Foreskin melanocyte (primary cell): ENCODE measurements at places on chromosomes 2 and 18.

- no peak for DNase-seq
Observed at GRCh38 chr18:62550746-62551145, 27.9 kb downstream of the ZCCHC2 start.

GRCh38 chr2:158255257-158255656 lies 153.6 kb downstream of the UPP2 start:
- DNase-seq: no peak

- no peak for DNase-seq
Observed at GRCh38 chr18:27005589-27005988, 140.1 kb upstream of the AQP4 start.

DNA sequence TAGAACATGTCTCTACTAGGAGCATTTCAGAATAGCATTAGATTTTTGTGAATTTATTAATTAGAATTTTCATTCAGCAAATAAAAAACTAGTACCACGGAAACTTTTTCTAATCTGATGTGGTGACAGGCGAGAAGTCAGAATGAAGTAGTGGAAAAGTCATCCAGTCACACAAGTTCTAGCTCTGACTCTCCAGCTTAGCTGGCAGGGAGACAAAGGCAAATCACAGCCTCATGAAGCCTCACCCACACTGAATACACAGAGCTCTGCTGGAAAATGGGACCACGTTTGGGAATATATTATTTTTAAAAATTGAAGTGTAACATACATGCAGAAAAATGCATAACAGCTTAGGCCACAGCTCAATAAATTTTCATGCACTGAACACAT lies 86.1 kb downstream of the L3MBTL4 start:
- DNase-seq: no peak

- peak; percentile 46 for DNase-seq
Observed at GRCh38 chr2:28356095-28356911, 36.4 kb upstream of the FOSL2 start.

GRCh38 chr18:79529991-79530390 lies 134.3 kb downstream of the NFATC1 start:
- no peak for DNase-seq

DNA sequence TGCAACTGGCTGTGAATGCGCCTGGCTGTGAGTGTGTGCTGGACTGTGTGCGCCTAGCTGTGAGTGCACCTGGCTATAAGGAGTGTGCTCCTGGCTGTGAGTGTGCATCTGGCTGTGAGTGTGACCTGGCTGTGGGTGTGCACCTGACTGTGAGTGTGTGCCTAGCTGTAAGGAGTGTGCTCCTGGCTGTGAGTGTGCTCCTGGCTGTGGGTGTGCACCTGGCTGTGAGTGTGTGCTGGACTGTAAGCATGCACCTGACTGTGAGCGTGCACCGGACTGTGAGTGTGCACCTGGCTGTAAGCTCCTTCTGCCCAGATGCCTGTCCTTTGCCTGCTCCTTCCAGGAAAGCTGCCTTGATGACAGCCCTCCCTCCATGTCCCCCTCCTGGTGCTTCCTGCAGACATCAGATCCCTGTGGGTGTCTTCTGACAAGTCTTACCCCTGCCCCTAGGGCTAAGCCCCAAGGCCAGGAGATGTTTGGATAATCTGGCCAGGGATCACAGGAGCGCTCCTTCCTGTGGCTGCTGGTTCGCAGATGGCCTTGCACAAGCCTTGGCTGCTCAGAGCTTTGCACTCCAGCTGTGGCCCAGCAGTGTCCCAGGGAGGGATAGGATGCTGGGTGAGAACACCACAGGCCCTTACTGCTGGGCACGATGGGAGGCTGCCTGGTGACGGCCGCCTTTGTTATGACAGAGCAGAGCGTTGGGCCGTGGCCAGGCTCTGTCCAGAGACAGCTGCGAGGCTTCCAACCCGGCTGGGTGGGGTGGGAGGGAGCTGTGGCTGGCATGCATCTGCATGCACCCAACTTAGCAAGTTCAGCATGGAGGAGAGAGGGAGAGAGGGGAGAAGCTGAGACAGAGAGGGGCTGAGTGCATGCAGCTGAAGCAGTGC lies 89.9 kb downstream of the GLI2 start:
- no peak for DNase-seq

DNA sequence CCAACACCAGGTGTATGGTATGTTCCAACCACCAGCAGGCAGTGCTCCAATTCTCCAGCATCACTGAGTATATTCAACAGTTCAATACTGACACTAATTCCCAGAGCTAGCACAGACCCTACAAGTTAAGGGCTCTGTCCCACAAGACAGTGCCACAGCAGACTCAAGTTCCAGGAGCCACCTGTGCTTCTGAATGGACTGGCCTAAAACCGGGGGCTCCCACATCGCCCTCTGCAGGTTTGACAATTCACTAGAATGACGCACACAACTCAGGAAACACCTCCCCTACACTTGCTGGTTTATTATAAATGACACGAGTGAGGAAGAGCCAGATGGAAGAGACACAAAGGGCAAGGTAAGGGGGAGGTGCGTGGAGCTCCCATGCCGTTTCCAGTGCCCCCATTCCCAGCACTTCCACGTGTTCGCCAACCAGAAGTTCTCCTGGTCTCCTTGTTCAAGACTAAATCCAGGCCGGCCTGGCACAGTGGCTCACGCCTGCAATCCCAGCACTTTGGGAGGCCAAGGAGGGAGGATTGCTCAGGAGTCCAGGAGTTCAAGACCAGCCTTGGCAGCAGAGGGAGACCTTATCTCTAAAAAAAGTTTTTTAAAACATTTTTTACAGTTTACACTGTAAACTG lies 12.2 kb upstream of the ATP6V1B1 start:
- no peak for DNase-seq

DNA sequence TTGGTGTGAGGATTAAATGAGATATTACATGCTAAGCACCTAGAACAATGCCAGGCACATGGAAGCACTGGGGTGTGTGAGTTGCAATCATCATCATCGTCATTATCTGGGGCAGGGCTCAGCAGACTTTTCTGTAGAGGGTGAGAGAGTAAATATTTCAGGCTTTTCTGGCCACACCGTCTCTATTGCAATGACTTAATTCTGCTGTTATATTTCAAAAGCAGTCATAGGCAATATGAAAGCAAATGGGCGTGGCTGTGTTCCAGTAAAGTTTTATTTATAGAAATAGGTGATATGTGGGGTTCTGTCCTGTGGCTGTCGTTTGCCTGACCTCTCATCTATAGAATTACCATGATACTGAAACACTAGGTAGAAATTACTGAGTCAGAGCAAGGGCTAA lies 60.6 kb downstream of the IL1R2 start:
- no peak for DNase-seq

- no peak for DNase-seq
Observed at GRCh38 chr2:39145906-39146421, 25.1 kb upstream of the SOS1 start.

DNA sequence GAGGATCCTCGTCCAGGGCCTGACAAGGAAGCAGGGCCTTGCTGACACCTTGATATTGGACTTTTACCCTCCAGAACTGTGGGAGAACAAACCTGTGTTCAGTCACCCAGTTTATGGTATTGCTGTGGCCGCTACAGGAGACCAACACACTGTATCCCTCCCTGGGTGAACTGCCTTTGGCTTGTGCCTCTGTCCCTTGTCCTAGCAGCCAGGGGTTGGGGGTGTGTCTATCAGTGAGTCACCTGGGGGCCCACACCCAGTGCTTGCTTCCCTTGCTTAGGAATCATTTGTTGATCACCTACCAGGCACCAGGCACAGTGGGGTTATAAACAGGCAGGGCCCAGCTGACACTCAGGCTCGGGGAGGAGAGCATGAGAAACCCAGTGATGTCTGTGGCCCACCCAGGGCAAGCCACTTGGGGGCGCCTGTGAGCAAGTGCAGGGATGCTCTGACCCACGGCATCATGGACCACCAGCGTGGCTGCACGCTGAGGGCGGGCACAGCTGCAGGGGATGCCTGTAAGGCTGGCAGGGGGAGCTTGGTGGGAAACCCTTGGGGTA lies 17.1 kb downstream of the TMEM185B start:
- no peak for DNase-seq

DNA sequence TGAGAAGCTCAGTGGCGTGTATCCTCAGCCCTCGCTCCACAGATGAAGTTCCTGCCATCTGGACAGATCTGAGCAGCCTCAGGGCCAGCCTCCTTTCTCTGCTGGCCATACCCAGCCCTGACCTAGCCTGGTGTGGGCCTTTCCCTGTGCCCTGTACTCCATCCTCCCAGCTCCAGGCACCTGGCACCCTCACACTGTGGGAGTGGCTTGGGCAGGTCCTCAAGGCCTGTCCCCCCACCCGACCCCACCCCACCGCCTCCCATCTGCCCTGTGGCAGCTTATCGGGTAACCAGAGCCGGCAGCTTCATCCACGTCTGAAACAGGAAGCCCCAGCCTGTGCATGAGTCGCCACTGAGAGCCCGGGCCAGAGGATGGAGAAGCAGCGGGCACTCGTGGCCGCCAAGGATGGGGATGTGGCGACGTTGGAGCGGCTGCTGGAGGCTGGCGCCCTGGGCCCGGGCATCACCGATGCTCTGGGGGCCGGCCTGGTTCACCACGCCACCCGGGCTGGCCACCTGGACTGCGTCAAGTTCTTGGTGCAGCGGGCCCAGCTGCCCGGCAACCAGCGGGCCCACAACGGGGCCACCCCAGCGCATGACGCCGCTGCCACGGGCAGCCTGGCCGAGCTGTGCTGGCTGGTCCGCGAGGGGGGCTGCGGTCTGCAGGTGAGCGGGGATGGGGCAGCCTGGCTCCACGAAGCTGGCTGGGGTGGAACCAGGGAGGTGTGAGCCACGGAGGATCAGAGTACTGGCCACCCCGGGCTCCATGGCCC lies at the start of gene ESPNL:
TSS of gene ESPNL (plus strand) at position 292 of the 772 bp plus-strand sequence. CDS start at position 372, 80 bp downstream.
- no peak for DNase-seq

- DNase-seq: no peak
Observed at GRCh38 chr2:88810488-88810887, 119.0 kb downstream of the RPIA start.

- DNase-seq: no peak
Observed at GRCh38 chr2:9477914-9478313, 3.6 kb downstream of the IAH1 start.
